Nasal cavity respiratory epithelium epithelial cell of viscerocranial mucosa (primary cell): ENCODE measurements at places on chromosomes 3 and 15. TPM values are rescaled to one million over a fixed set of nuclear protein-coding genes. Genes with fewer than 3 reads are reported as not detected.

UBL7 gene
- 26.7 and 26.8 TPM in 2 replicates for total RNA-seq

ABI3BP gene
- 0.68 and 3.1 TPM in 2 replicates for total RNA-seq

LYSMD2 gene
- total RNA-seq = 4.1 and 8.0 TPM in 2 replicates

AZI2 gene
- 109 and 183 TPM in 2 replicates for total RNA-seq

NOX5 gene
- under 0.01 and 0.07 TPM in 2 replicates for total RNA-seq

GALNT15 gene
- total RNA-seq = 0.07 and 0.34 TPM in 2 replicates
